Activated CD8-positive, alpha-beta memory T cell treated with anti-CD3 and anti-CD28 coated beads, Interleukin-2, amount 10 ng/mL, durations not matched to agents 7 days and 5 days (primary cell): ENCODE measurements at places on chromosomes 2 and 18. TPM values are rescaled to one million over a fixed set of nuclear protein-coding genes. Genes with fewer than 3 reads are reported as not detected.
A peak's percentile ranks its signal among the peaks of the same experiment; 100 is the strongest.

Gene ZDBF2
- total RNA-seq: 9.4 TPM

Gene CCDC85A
- total RNA-seq: not detected

Gene C1GALT1C1L
- not detected for total RNA-seq

Gene APOB
- not detected for total RNA-seq

Gene ERICH2
- not detected for total RNA-seq

DNA sequence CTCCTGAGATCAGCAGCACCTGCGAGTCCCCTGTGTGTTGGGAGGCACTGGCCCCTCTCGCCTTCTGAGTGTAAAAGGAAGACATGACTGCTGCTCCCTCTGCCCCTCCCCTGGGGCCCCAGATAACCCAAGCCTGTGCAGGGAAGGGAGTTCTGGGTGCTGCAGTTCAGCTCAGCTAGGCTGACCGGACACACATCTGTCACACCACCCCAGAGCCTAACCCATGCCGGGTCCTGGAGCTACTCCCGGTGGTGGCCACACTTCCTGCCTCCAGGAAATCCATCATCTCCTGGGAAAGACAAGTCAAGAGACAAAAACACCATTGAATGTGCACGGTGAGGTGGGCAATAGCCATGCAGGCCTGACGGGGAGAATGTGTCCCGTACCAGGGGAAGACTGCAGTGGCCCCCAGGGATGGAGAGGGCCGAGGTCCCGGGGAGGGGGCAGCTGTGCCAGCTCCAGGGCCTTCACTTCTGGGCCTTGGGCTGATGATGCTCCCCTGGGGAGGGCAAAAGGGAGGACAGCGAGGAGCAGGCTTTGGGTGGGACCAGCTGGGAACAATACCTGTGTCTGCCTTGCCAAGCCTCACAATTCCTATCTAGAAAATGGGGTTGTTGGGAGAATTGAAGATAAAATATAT is 210.6 kb downstream of the TFCP2L1 start:
- no peak for DNase-seq
- peaks cover 25% of the 10 kb centered on the region for H3K27me3 ChIP-seq
- H3K27ac ChIP-seq: no peak overlapping the region
- H3K36me3 ChIP-seq: no peaks in the 10 kb centered on the region

DNA sequence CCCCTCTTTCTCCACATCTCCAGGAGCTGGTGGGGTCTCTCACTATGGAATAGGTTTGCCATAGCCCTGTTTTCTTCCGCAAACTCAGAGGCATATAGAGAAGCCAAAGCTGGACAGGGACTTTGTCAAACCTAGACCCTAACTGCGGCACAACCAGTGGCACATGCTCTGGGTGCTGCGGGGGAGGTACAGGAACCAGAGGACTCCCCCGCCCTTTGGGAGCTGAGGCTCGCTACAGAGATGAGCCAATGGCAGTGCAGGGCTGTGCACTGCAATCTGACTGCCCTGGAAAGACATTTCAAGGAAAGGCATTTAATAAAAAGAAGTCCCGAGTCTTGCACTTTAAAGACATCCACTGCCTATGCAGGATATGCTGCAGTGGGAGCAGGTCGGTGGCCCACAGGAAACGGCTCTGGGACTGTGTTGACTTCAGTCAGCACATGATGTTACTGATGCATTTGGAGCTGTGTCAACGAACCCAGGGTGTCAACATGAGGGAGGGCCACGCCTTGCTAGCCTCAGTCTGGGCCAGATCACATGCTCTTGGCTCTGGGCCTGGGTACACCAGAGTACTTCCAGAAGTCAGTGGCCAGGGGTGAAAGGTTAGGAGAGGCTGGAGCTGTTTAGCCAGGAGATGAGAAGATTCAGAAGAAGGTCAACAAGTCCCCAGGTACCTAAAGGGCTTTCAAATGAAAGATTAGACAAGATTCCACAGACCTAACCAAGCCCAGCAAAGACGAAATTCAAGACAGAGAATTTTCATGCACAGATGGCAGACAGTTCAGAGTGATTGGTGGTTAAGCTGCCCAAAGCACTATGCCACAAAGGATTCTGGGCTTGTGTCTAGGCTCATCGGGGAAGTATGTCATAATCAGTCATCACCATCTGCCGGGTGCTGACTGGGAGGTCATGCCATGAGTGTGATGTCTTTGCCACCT is 8.2 kb downstream of the SLC35F6 start:
- no peaks in the 10 kb centered on the region for H3K27me3 ChIP-seq
- H3K36me3 ChIP-seq: peaks cover 10% of the 10 kb centered on the region
- H3K27ac ChIP-seq: peak overlapping the region; percentile 83
- peak; percentile 74 for DNase-seq

GRCh38 chr2:142041105-142041504 is 89.7 kb downstream of the LRP1B start:
- no peaks in the 10 kb centered on the region for H3K27me3 ChIP-seq
- DNase-seq: no peak
- H3K36me3 ChIP-seq: no peaks in the 10 kb centered on the region

DNA sequence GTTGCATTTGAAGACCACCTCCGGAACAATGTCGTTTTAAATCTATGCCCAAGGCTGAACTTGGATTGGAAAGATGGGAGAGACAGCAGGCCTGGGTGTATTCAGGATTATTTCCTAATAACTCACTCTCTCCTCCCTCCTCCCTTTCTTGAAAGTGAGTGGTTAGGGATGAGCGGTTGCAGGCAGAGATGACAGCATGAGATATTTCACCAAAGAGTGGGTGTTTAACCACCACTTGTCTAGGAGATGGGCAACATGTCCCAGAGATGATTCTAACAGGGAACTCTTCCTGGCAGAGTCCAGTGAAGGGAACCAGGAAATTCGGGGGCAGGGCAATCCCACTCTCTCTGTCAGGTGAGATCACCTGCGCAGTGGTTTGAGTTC is 123.2 kb downstream of the KCTD1 start:
- no peaks in the 10 kb centered on the region for H3K27me3 ChIP-seq
- H3K27ac ChIP-seq: no peak overlapping the region
- H3K36me3 ChIP-seq: no peaks in the 10 kb centered on the region
- no peak for DNase-seq
- no peak overlapping the region for H3K4me3 ChIP-seq

DNA sequence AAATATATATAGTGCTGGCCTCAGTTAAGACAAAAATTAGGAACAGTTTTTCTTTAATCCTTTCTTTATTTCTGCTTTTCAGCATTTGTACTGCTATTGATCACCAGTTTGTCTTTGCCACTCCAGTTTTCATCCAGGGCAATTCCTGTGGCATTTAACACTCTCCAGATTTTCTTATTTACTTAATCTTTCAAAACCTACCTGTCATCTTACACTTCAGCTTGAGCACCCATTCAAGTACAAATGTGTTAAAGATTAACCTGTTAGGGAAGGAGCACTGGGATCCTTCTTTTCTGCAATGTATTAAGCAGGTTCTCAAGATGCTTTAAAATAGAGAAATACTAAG is 101.8 kb upstream of the SCN1A start:
- no peaks in the 10 kb centered on the region for H3K4me1 ChIP-seq
- no peaks in the 10 kb centered on the region for H3K27me3 ChIP-seq
- H3K27ac ChIP-seq: no peak overlapping the region
- no peak for DNase-seq

DNA sequence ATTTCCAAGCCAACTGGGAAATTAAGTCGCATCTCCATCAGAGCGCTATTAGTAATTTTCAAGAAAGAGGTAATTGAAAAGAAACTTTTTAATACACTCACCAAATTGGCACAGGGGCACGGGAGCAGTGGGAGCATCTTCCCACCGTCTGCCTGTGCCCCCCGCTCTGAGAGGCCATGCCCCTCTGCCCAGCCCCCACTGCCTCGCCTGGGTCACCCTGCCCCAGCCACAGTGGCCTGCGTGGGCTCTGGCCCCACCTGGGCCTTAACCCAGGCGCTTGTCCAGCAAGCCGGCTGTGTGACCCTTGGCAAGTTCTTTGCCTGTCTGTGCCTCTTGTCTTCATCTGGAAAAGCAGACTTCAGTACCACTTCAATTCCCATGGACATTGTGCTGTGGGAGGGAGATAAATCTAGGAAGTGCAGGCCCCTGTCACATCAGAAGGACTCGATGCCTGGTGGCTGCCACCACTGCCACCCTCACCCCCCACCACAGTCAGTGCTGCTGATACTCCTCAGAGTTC is 31.9 kb downstream of the GLI2 start:
- H3K27me3 ChIP-seq: no peaks in the 10 kb centered on the region
- no peaks in the 10 kb centered on the region for H3K36me3 ChIP-seq
- no peaks in the 10 kb centered on the region for H3K4me1 ChIP-seq
- no peak for DNase-seq

DNA sequence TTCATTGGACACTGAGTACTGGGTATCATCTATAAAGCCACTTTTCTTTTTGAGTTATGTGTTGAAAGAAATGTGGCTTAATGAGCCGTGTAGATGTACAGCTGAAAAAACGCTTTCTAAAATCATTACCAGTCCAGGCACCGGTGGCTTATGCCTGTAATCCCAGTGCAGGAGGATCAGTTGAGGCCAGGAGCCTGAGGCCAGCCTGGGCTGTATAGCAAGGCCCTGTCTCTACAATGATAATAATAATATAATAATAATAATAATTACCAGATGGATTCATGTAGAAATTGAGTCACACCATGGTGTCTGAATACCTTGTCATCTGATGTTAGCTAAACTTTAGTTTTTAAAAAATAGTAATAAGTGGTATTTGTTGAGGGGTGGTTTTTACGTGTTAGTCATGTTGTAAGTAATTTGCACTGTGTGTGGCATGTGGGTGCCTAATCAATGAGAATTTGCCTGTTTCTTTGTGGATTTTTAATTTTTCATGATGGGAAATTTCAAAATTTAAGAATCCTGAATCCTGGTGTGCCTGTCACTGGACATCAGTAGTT is 30.1 kb downstream of the NCK2 start:
- peaks cover 12% of the 10 kb centered on the region for H3K36me3 ChIP-seq
- H3K27me3 ChIP-seq: no peaks in the 10 kb centered on the region
- H3K27ac ChIP-seq: peak overlapping the region; percentile 81
- no peak overlapping the region for H3K4me3 ChIP-seq

DNA sequence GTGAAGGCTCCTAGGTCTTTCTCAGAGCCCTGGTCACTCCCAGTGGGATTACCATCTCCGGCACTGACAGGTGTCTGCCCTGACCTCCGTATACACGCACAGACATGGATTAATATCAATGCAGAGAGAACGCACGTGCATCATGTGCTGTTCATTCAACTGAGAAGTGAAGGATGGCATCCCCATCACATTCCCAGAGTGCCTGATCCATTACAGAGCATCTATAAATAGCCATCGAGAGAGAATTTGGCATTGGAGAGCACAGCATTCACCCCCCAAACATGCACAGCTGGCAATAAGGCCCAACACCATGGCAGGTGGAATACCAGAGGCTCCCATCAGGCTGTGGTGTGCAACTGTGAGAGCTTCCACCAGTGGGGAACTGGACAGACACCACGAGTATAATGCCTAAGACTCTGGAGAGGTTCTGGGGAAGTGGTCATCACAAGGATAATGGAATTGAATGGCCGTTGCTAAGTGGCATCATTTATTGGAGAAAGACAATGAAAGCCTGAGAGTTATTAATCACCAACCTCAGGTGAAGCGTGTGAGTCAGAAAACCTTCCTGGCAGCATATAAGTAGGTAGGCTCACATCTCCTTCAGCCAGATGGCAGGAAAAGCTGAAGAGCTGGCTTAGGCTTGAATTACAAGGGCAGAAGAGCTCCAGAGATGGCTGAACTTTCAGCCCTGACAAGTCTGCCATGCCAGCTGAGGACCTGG is 244.5 kb upstream of the ID2 start:
- peaks cover 35% of the 10 kb centered on the region for H3K36me3 ChIP-seq
- H3K27ac ChIP-seq: no peak overlapping the region
- peak; percentile 18 for DNase-seq
- H3K4me1 ChIP-seq: peaks cover 45% of the 10 kb centered on the region
- H3K4me3 ChIP-seq: no peak overlapping the region

DNA sequence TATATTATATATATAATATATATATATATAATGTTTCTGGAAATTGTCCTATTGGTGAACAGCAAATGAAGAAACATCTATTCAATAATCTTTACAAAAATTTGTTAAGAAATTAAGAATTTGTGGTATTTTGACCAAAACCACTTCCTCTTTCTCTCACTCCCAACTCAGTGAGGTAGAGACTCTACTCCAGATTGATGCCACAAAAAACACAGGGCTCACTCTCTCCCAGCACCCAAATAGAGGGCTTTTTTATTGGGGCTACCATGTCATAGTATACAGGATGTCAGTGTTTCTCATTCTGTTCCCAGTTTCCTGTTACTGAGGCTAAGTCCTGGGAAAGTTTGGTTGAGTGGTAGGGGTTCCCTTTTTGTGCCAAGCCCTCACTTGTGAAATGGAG is 1155.4 kb downstream of the BCL11A start:
- H3K36me3 ChIP-seq: no peaks in the 10 kb centered on the region
- no peaks in the 10 kb centered on the region for H3K27me3 ChIP-seq
- H3K4me3 ChIP-seq: no peak overlapping the region

- no peaks in the 10 kb centered on the region for H3K27me3 ChIP-seq
- H3K4me1 ChIP-seq: no peaks in the 10 kb centered on the region
- no peak for DNase-seq
- H3K27ac ChIP-seq: no peak overlapping the region
- no peaks in the 10 kb centered on the region for H3K36me3 ChIP-seq
- H3K4me3 ChIP-seq: no peak overlapping the region
Measured at GRCh38 chr2:133130548-133131246, 437.6 kb downstream of the NCKAP5 start.

- H3K27me3 ChIP-seq: no peaks in the 10 kb centered on the region
- peaks cover 36% of the 10 kb centered on the region for H3K4me1 ChIP-seq
- peak overlapping the region; percentile 31 for H3K27ac ChIP-seq
Measured at GRCh38 chr2:121599963-121600651, 49.2 kb downstream of the CLASP1 start.

GRCh38 chr18:32438173-32438572 is 32.5 kb downstream of the GAREM1 start:
- no peak overlapping the region for H3K27ac ChIP-seq
- H3K4me3 ChIP-seq: no peak overlapping the region
- H3K27me3 ChIP-seq: peaks cover 15% of the 10 kb centered on the region
- DNase-seq: no peak
- H3K4me1 ChIP-seq: no peaks in the 10 kb centered on the region
- no peaks in the 10 kb centered on the region for H3K36me3 ChIP-seq

DNA sequence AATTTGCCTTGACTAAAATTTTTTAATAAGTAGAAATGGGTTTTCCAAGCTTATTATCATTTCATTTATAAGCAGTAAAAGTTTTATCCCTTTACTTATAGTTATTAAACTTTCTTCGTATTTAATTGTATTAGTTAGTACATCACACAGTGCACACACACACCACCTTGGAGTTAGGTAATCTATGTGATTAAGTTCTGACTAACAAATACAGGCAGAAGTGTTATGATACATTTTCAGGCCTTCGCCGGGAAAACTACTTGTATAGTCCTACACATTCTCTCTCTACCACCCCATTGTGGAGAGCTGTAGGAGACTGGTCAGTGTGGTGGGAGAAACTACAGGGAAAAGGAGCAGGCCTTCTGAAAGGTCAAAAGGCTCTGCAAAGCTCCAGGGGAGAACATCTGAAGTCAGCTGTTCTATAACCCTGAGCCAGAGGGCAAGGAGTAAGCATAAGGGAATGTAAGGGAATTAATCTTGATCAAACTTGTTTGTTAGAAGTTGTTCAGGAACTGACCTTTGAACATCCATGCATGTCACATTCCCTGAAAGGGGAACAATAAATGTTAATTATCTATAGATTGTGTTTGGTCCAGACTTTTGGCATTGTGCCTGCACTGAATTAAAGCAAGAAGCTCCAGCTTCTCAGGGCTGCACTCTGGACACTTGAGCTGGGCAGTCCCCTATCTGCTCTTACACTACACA is 231.7 kb downstream of the FSIP2 start:
- no peaks in the 10 kb centered on the region for H3K36me3 ChIP-seq
- H3K27ac ChIP-seq: no peak overlapping the region
- no peak for DNase-seq
- no peaks in the 10 kb centered on the region for H3K27me3 ChIP-seq
- H3K4me1 ChIP-seq: no peaks in the 10 kb centered on the region
- no peak overlapping the region for H3K4me3 ChIP-seq

- no peak overlapping the region for H3K4me3 ChIP-seq
- no peak for DNase-seq
- H3K36me3 ChIP-seq: no peaks in the 10 kb centered on the region
Measured at GRCh38 chr2:107669335-107669734, 157.4 kb upstream of the RGPD4 start.
